Caki2 (cell line): ENCODE measurements at places on chromosomes 3 and 15.

DNA sequence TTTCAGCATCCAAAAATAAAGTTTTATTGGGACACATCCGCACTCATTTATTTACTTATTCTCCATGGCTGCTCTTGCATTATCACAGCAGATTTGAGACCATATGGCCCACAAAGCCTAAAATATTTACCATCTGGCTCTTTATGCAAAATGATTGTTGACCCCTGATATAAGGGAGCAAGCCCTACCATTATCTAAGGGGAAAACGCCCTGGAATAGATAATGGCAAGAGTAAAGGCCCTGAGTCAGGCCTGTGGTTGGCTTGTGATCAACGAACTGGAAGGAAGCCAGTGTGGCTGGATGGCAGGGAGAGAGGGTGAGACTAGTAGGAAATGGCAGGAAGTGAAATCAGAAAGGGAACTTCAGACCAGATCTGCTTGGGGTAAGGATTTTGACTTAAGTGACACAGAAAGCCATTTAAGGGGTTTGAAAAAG is 24.6 kb upstream of the DMXL2 start:
- DNase-seq = peak; percentile 45

GRCh38 chr15:98843844-98844243 is 163.7 kb downstream of the PGPEP1L start:
- no peak for DNase-seq

GRCh38 chr15:90114451-90114901 is 12.2 kb upstream of the IDH2 start:
- no peak for DNase-seq

DNA sequence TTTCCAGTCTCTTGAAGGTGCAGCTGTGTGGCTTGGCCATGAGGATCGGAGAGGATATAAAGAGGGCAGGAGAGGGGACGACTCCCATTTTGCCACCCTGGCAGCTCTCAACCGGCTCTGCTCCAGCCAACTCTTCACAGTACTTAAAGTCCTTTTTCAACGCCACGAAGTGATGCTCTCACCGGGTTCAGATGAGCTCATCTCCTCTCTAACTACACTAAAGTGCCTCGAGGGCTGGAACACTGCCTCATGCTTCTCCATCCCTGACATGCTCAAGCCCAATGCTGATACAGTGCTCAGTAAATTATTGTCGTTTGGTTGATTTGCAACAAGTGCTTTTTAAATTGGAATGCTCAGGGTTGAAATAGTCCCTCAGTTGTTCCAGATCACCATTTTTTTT is 97.8 kb downstream of the GTPBP8 start:
- no peak for DNase-seq

GRCh38 chr3:128226795-128227395 is 73.6 kb downstream of the EEFSEC start:
- DNase-seq = no peak
